ENCODE measurements at places on chromosomes 16 and 17. TPM values are rescaled to one million over a fixed set of nuclear protein-coding genes. Genes with fewer than 3 reads are reported as not detected.
A peak's percentile ranks its signal among the peaks of the same experiment; 100 is the strongest.

TOP2A gene
- 2.9 TPM for total RNA-seq

FOXN1 gene
- not detected for total RNA-seq

HSD17B2 gene
- not detected for total RNA-seq

MYH8 gene
- total RNA-seq: not detected

C16orf96 gene
- total RNA-seq: 0.27 TPM

SPATA22 gene
- not detected for total RNA-seq

CCDC200 gene
- not detected for total RNA-seq

MAFG gene
- 10.5 TPM for total RNA-seq

ELOB gene
- 70.3 TPM for total RNA-seq

- DNase-seq: no peak
Measured at GRCh38 chr17:10318535-10318934, 54.3 kb downstream of the MYH13 start.

- DNase-seq: peak; percentile 58
Measured at GRCh38 chr16:85612191-85612800, 826 bp upstream of the GSE1 start.

DNA sequence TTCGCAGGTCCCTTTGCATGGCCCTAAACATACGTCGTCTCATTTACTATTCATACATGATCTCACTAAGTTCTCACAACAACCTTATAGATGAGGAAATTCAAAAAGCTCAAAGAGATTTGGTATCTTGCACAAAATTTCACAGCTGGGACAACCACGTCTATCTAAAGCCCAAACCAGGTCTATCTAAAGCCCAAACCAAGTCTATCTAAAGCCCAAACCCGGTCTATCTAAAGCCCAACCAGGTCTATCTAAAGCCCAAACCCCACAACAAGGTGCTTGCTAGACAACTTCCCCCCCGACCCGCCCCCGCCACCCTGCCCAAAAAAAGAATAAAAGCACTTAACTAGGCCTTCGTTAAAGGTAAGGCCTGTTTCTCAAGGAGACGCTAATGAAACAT, 174.9 kb downstream of the VPS53 start:
- DNase-seq: no peak

- no peak for DNase-seq
Measured at GRCh38 chr17:34997355-34997862, 17.1 kb downstream of the LIG3 start.

DNA sequence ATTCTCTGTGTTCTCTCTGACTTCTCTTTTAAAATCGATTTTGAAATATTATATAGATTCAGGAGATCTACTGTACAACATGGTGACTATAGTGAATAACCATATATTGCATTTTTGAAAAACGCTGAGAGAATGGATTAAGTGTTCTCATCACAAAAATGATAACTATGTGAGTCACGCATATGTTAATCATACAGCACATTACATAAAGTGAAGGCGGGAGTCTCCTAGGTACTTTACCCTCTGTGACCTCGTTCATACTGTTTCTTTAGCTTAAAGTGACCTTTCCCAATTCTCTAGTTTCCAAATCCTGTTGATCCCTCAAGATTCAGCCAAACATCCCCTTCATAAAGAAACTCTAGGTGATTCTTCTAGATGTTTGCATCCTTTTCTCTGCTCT, 3.1 kb upstream of the KRTAP3-2 start:
- no peak for DNase-seq

DNA sequence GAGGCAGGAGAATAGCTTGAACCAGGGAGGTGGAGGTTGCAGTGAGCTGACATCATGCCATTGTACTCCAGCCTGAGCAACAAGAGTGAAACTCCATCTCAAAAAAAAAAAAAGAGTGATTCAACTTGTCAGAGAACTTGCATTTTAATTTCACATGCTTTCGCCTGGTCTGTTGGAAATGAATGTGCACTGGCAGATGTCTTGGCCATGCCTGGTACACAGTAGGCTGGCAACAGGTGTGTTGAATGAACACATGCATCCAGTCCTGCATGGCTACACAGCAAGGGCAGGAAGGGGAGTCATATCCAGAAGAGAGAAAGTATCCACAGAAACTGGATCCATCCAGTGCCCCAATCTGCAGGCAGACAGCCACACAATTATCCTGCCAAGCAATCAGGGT, 11.5 kb downstream of the COG4 start:
- no peak for DNase-seq

DNA sequence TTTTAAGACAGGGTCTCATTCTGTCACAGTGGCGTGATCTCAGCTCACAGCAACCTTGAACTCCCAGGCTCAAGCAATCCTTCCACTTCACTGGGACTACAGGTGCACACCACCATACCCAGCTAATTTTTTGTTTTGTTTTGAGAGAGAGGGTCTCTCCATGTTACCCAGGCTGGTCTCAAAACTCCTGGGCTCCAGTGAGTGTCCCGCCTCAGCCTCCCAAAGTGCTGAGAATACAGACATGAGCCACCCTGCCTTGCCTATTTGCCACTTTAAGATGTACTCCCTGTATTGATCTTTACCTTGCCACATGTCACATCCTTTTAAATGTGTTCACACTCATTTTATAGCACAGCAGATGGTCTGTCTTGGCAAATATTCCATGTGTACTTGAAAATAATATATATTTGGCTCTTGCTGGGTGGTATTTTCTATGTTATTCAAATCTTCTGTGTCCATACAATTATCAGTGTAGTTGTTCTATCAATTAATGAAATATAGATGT, 50.5 kb downstream of the VMP1 start:
- no peak for DNase-seq

- peak; percentile 46 for DNase-seq
Measured at GRCh38 chr17:68184141-68184571, 63.7 kb upstream of the AMZ2 start.

DNA sequence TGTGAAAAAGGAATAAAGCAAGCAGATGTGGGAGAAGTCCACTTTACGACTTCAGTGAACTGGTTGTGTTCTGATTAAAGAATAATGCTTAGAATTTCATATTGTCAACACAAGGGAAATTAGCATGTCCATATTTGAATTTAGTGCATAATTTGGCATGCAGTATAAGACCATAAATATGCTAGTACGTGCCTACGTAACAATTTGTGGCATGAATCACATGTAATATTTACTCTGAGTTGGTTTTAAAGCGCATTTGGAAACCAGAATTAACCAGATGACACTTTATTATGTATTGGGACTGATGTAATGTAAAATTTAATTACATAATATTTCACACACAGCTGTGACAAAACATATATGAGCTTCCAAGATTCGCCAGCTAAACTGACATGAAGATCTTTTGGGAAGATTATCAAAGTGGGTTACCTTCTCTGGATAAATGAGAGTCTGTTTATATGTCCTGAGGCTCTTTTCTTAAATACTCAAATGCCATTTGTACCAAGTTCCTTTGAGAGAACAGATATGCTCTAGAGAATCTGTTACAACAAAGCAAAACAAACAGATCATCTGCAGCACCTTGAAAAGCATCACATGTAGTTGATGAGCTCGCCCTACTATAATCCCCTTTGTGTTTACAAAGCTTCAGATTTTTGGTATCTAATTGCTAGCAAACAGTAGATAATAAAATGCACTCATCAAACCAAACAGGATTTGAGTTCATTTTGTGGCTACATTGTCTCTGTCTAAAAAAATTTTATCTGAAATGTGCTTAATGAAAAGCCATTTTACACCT, 1468.6 kb downstream of the CDH11 start:
- no peak for DNase-seq

DNA sequence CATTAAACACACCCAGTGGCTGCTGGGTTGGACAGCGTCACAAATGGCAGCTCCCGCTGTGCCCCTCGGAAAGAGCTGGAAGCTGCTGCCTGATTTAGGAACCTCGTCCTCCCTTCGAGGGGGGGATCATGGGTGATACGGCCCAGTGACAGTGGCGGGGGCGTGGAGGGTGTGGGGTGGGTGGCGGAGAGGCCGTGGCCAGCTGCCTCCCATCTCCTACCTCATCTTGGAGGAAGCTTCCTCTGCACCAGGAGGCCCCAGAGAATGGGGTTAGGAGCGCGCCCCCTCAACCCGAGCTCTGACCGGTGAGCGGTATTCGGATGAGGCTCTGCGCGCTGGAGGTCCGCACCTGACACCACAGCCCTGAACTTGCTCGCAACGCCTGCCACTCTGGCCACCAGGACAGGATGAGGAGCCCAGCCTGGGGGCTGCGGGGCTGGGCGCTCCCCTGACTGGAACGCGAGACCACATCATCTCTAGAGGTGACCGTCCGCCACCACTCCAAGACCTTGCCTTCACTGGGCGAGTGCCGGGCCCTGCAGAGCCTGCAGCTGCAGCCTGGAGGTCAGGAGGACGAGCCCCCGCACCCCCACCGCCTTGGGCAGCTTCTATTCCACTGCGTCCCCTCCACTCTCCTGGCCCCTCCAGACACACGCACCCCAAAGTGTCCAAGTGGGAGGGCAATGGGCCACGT, 80.9 kb downstream of the KLHDC4 start:
- no peak for DNase-seq

GRCh38 chr17:82231312-82231561, 2.4 kb downstream of the SLC16A3 start:
- no peak for DNase-seq

DNA sequence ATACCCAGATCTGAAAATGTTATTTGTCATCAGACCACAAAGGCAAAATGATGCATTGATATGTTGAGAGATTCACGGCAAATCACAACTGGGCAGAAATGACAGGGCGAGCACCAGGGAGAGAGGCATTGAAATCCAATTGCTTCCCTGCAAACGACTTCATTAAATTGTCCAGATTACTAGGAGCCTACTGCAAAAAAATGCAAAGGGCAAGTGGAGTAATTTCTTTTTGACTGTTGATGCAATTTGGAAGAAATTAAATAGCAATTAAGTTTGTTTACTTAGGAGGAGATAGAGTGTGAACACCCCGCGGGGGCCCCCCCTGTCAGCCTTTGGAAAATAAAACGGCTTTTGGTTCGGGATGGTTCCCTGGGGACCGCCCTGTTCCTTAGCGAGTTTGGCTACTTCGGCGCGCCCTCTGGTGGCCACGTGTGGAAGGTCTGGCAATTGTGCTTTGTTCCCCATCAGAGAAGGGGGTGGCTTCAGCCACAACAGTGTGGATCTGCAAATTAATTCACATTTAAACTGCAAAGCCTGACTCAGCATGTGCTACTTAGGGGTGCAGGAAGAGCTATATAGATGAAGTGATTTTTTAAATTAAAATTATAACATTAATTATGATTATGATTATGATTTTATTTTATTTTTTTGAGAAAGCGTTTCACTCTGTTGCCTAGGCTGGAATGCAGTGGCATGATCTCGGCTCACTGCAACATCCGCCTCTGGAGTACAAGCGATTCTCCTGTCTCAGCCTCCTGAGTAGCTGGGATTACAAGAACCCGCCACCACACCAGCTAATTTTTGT, 14.5 kb upstream of the TMC7 start:
- peak; percentile 66 for DNase-seq

DNA sequence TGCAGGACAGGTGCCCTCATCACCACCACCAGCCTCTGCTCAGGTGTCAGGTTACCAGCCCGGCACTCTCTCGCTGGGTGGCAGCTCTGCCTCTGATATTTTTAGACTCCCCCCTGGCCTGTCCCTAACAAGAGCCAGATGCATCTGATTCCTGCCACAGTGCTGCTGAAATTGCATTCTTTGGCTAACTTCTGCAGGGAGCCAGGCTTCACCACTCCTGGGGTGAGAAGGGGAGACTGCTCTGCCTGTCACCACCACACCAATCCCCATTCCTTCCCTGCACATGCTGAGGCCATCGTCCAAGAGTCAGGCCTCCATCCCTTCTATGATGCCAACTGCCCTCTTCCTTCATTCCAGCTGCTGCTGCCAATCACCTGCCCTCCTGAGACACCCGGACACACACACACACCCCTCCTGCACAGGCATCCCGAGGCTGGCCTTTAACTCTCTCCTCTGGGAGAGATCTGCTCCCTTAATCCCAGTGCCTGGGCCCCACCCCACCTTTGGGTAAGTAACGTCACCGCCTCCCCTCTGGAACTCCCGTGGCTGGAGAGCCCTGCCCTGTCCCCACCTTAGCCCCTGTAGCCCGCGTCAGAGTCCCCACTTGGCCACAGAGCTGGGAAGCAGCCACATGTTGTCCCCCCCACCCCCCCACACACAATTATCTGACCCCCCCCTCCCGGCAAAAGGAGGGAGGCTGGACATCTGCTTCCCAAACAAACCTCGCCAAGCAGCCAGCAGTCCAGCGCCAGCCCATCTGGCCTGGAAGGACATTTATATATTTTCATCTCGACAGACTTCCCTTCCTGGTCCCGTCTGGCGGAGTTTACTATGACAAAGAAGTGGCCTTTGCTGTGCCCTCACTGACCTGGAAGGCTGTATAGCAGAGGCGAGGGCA, 2.8 kb downstream of the EMP2 start:
- no peak for DNase-seq

GRCh38 chr16:27275394-27275793, 6.8 kb upstream of the NSMCE1 start:
- DNase-seq: no peak

- no peak for DNase-seq
Measured at GRCh38 chr17:52170963-52171572, 12.6 kb upstream of the CA10 start.

GRCh38 chr17:21036361-21036881, 6.4 kb downstream of the USP22 start:
- no peak for DNase-seq

GRCh38 chr17:39737760-39738567, at the start of gene GRB7:
Gene GRB7, plus strand, starts transcription at chr17:39737938. Its CDS starts 4,364 bp downstream, at chr17:39742302.
- DNase-seq: no peak

DNA sequence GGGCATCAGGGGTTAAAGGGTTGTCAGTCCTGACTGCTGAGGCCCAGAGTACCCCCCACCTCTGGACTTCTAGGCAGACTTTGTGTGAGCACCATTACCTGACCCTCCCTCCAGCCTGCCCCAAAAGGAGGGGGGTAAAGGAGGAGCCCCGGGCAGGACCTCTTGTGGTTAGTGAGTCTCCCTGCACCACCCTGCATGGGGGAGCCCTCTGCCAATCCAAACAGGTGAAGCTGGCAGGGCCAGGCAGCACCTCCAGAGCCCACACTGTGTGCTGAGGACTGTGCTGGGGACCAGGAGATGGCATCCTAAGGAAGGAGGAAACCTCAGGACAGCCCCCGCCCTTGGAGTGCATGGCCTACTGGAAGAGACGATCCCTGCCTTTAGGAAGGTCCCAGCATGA, 2.6 kb upstream of the KRT14 start:
- DNase-seq: no peak
